ENCODE measurements at places on chromosomes 4 and X. TPM values are rescaled to one million over a fixed set of nuclear protein-coding genes. Genes with fewer than 3 reads are reported as not detected.

DNA sequence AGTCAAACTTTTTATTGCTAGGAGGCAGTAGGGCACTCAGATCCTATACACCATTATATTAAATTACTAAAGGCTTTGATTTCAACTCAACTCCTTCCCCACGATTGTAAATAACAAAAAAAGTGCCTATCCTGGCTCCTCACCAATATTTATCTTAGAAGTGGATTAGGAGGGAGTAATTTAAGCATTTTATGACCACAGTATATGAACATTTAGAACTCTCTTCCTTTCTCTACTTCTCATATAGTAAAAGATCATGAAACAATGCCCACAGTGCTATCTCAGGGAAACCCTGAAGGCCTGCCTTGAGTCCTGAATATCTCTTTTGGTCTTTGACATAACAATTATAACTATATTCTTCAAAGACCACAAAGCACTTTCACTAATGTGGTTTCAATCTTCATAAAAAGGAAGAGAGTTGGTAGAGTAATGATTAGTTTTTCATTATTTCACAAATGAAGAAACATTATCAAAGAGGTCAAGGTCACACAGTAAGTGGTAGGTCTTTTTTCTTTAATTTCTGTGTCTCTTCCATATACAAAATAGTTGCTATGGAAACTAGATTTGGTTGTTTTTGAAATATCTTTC lies 29.1 kb upstream of the ADH1C start:
- DNase-seq, result no peak

DNA sequence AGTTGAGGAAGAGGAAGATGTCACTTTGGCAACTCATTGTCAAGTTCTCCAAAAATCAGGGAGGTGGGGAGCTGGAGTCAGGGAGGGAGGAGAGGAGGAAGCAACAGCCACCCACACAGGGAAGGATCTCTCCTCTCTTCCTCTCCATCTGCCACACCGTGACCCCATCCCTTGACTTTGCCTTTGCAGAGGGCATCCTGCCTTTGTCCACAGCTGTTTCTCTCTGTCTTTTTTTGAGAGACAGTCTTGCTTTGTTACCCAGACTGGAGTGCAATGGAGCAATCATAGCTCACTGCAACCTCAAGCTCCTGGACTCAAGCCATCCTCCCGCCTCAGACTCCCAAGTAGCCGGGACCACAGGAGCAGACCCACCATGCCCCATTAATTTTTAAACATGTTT lies 276.0 kb downstream of the SHOX start:
- no peak for DNase-seq

GRCh38 chr4:46874811-46875210 lies 34.2 kb downstream of the COX7B2 start:
- no peak for DNase-seq

DNA sequence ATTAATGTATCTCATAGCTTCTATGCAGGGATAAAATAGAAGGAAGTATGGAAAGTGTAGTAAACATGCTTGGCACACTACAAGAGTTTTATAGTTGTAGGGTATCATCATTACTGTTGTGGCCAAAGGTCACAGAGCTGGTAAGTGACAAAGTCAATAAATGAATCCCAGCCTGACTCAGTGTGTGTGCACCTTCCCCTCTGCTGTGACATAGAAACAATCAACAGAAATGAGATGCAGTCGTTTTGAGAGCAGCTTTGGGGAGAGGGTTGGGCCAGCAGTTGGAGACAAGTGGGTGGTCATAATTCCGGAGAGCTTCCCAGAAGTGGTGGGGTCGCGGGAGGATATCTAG lies 82.4 kb upstream of the RBPJ start:
- no peak for DNase-seq

DNA sequence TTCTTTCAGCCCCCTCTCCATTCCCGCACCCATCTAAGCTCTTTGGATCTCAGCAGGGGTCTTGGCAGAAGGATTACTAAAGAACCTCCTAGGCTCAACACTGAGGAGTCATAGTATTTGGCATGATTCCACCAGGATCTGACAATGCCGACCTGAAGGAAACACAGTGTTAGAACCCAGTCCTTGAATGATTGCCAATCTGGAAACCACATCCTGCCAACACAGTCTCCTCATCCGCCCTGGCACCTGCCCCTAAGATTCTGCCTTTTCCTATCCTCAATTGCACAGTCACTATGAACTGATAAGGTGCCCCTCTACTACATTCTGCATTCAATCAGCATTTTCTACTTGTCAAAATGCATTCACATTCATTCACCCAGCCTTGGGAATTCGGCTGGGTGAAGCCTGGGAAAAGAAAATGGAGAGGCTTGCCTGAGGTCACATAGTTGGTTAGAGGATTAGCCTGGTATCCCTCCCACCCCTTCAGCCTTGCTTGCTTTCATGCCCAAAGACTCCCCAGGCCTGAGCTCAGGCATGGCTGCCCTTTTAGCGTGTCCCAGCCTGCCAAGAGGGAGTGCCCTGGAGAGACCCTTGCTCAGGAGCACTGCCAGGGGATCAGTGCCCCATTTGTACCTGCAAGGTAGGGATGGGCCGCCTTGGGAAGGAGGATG lies 2.2 kb upstream of the CLDN2 start:
- no peak for DNase-seq

GRCh38 chr4:59729321-59729720 lies 1470.8 kb upstream of the ADGRL3 start:
- DNase-seq, result no peak

GRCh38 chr4:165378398-165378744 lies 437 bp upstream of the CPE start:
- no peak for DNase-seq

GRCh38 chr4:158599150-158599549 lies 72.5 kb downstream of the C4orf46 start:
- DNase-seq, result no peak

DNA sequence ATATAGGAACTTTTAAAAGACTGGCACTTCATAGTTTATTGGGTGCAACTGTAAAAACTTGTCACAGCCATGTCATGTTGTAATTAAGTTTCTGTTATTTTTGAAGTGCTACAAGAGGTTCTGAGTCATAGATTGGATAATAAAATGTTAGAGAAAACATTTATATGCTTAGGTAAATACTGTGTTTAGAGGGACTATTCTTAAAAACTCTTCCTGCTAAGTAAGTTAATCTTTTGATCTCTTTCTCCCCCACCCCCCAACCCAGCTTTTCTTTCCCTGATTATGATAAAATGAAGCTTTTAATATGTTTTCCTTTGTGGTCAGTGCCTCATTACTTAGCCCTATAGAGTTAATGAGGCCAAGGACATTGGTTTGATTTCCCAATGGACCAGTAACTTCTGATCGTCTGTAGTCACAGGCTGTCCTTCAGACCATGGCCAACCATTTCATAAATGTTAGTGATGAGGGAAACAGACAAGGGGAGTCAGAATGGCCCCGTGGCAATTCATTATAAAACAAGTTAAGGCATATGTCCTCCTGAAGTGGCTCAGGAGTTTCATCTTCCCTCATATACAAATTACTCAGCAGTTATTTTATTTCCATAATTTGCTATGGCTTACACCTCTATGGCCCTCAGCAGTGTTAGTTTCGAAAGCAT lies 3.9 kb upstream of the PDLIM5 start:
- no peak for DNase-seq

DNA sequence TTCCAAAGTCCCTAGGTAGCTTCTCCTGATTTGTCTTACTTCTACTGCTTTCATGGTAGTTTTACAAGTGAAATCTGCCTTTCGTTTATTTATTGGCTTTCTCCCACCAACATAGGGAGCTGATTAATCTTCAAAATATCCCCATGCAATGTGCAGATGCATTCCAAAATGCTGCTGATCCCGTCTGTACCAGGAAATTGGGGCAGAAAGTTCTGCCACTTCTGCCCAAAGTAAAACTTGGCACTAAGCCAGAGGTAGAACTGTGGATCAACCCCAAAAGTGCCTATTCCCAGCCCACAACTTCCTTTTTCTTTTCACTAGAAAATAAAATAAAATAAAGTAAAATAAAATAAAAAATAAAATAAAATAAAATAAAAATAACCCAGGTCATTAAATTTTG lies 47.3 kb upstream of the PPARGC1A start:
- no peak for DNase-seq

DNA sequence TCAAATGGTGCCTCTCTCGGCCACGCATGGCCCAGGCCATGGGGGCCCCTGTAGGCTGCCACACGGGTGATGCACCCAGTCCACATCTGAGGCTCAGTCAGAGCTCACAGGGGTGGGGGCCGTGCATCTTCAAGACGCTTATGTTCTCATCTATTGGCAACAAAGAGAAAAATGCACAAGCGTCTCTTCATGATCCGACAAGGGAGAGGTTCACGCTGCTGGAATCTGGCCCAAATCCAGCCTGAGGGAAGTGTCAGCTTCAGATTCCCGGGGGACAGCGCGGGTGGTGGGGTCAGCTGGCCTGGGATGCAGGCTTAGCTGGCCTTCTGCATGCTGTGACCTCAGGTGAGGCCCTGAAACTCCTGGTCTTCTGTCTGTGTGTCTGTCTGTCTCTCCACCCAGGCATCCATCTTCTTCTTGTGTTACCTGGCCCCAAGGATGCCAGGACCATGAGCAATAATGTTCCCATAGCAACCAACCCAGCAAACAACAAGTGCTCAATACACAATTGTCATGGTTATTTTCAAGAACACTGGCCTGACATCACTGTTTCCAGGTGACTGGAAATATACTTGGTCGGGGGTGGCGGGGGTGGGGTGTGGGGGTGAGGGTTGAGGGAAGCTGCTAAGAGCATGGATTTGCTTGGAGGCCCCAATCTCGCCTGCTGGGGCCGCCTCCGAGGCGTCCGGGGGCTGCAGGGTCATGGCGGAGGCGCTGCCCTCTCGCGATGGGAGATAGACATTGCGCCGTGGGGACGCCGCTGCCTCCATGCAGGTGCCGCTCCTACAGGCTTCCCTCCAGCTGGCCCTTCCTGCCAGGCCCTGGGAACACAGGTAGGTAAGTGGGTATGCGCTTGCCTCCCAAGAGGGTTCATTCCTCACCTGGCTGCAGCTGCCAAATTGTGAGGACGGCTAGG lies 48.3 kb downstream of the ABLIM2 start:
- no peak for DNase-seq

DNA sequence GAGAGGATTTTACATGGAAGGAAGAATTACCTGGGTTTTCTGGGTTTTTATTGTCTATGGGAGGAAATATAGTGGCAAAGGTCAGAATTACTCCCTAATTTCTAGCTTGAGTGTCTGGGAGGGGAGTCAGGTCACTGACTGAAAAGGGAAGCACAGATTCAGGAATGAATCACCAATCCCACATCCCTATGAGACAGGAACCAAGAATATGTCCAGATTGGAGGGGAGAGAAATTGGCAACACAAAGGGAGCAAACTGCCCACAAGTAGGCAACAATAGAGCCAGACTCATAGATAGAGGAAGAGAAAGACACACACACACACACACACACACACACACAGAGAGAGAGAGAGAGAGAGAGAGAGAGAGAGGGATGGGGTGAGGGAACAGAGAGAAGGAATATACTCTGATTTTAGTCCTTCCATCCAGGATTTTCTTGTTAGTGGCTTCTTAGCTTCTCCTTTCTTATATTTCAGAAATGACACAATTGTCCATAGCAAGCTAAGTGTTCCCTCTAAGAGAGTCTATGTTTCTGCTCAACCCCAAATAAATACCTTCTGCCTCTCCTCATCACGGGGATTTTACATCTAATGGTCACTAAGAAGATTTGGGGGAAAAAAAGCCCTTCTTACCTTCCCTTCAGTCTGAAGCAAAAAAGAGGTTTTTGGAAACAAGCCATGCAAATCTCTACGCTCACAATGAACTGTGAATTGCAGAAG lies 12.0 kb downstream of the P2RY10 start:
- no peak for DNase-seq

DNA sequence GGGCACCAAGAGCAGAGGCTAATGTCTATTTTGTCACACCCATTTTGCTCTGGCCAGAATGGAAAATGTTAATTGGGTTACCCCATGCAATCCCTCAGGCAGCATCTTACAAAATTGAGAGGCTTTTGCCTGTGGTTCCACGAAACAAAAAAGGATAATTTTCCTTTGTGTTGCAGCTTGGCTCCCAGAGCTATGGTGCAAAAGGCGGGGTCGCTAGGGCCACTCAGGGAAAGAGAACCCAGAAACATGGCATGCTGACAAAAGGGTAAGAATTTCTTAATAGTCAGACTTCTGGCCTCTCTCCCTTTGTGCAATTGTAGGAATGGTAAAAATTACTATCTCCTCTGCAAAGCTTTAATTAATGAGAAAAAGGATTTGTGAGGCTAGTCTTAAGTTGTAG lies 119.6 kb upstream of the BANK1 start:
- no peak for DNase-seq

- no peak for DNase-seq
Observed at GRCh38 chr4:72604324-72604723, 35.3 kb upstream of the ADAMTS3 start.

HNRNPDL gene
- 279 TPM for total RNA-seq

SPOCK3 gene
- total RNA-seq, result 1.2 TPM

INPP4B gene
- total RNA-seq, result 7.8 TPM

EFNB1 gene
- 13.2 TPM for total RNA-seq
